Kidney tubule cell (primary cell): ENCODE measurements at places on chromosomes 13 and 19.
A peak's percentile ranks its signal among the peaks of the same experiment; 100 is the strongest.

DNA sequence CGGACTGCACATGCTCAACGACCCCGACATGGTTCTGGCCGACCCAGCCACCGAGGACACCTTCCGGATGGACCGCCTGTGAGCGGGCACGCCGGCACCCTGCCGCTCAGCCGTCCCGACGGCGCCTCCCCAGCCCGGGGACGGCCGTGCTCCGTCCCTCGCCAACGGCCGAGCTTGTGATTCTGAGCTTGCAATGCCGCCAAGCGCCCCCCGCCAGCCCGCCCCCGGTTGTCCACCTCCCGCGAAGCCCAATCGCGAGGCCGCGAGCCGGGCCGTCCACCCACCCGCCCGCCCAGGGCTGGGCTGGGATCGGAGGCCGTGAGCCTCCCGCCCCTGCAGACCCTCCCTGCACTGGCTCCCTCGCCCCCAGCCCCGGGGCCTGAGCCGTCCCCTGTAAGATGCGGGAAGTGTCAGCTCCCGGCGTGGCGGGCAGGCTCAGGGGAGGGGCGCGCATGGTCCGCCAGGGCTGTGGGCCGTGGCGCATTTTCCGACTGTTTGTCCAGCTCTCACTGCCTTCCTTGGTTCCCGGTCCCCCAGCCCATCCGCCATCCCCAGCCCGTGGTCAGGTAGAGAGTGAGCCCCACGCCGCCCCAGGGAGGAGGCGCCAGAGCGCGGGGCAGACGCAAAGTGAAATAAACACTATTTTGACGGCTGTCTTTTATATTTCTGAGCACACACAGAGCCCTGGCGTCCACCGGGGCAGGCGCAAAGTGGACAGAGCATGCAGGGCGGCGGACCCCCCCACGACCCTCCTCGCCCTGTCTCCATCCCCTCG is 13.6 kb downstream of the COMP start:
- DNase-seq = no peak

DNA sequence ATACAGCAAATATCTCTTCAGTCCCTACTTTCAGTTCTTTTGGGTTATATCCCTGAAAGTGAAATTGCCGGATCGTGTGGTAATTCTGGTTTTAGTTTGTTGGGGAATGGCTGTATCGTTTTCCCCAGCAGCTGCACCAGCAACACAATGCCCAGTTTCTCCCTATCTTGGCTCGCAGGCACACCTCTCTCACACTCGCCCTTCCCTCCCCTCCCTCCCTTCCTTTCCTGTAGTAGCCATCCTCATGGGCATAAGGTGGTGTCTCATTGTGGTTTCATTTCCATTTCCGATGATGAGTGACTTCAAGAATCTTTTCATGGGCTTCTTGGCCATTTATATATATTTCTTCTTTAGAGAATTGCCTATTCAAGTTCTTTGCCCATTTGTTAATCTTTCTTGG is 8.6 kb upstream of the GPR18 start:
- DNase-seq = no peak

GRCh38 chr19:13981988-13982501 is 24.1 kb downstream of the RFX1 start:
- no peak for DNase-seq

GRCh38 chr13:20160306-20161274 is at the start of gene GJA3:
GJA3 (minus strand) TSS chr13:20161052; CDS start chr13:20143288, 17,764 bp downstream.
- DNase-seq = peak; percentile 18

- DNase-seq = no peak
These were observed 12.0 kb downstream of the HMGB1 start for GRCh38 chr13:30453727-30454126.

GRCh38 chr19:51572908-51573307 is 1.8 kb downstream of the ZNF175 start:
- DNase-seq = peak; percentile 91

DNA sequence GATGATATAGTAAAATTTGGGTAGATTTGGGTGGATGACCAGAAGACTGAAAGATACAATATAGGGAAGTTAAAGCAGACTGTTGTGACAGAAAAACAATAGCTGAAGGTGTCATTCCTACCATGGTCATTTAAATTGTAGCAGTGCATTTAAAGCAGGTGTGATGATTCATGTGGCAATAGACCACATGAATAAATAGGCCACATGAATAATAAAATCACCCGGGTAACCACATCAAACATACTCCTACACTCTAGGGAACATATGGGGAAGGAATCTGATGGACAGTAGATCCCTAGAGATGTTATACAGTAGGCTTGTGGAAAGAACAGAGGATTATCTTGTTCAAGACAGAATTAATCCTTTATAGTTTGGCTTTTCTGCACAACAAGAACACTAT is 392.6 kb downstream of the SLITRK5 start:
- DNase-seq = peak; percentile 68

GRCh38 chr19:27964185-27964584 is 1248.8 kb downstream of the UQCRFS1 start:
- DNase-seq = no peak

- DNase-seq = no peak
These were observed 7.1 kb downstream of the SMG9 start for GRCh38 chr19:43747557-43748204.

GRCh38 chr19:6671960-6672359 is 2.0 kb upstream of the TNFSF14 start:
- no peak for DNase-seq

- peak; percentile 80 for DNase-seq
These were observed 99.6 kb upstream of the MBNL2 start for GRCh38 chr13:97122381-97122996.

- peak; percentile 91 for DNase-seq
These were observed 894.3 kb downstream of the DIAPH3 start for GRCh38 chr13:59269476-59269875.

- no peak for DNase-seq
These were observed 155.0 kb downstream of the RAP2A start for GRCh38 chr13:97588993-97589392.

- DNase-seq = no peak
These were observed 40.5 kb upstream of the XPO4 start for GRCh38 chr13:20942938-20943559.

GRCh38 chr13:82934000-82934399 is 948.3 kb downstream of the SLITRK1 start:
- DNase-seq = no peak

GRCh38 chr19:374183-374885 is 29.7 kb upstream of the MIER2 start:
- DNase-seq = no peak

GRCh38 chr13:45808925-45809324 is 42.6 kb downstream of the SIAH3 start:
- no peak for DNase-seq

DNA sequence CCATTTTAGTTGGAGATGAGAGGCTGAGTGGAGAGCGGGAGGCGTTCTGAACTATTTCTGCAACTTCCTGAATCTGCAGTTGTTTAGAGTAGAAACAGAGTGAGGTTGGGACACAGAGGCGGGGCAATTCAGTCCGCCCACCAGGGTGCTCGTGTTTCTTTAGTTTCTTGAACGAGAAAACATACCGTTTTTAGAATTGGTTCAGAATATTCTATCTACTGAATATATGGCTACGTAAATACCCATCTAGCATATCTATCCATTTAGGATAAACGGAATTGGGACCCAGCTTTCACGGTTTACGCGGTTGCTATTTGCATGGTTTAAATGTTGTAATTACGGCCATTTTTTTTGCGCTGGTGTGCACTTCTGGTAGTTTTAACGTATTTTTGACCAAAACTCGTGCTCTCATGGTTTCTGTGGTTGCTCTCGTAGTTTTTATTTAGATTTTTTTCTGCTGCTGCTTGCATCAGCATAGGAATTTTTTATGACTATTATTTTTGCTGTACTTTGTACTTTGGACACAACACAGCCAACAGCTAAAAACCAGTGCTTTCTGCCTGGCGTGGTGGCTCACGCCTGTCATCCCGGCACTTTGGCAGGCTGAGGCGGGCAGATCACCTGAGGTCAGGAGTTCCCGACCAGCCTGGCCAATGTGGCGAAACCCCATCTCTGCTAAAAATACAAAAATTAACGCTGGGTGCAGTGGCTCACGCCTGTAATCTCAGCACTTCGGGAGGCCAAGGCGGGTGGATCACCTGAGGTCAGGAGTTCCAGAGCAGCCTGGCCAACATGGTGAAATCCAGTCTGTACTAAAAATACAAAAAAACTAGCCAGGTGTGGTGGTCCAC is 32.7 kb downstream of the TIMM13 start:
- no peak for DNase-seq

DNA sequence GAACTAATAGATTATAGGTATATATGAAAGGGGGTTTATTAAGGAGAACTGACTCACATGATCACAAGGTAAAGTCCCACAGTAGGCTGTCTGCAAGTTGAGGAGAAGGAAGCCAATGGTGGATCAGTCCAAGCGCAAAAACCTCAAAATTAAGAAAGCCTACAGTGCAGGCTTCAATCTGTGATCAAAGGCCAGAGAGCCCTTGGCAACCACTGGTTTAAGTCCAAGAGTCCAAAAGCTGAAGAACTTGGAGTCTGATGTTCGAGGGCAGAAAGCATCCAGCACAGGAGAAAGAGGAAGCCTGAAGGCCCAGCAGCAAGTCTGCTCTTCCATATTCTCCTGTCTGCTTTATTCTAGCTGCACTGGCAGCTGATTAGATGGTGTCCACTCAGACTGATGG is 721.3 kb upstream of the PCDH9 start:
- DNase-seq = no peak

DNA sequence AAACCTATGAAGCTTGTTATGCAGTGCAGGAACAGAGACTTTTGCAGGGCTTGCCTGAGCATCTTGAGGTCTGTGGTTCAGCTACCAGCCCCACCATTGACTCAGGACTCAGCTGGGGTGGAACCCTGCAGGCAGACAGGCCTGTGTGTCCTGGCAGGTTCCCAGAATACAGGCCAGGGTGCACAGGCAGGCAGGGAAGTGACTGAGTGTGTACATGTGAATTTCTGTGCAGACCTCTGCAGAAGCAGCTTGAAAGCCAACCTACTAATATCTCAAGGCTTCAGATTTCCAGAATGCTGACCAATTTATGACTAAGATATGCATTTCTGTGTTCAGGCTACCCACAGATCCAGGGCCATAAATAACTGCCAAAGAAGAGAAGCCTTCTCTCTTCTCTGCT is 254.4 kb downstream of the DLEU7 start:
- peak; percentile 91 for DNase-seq

DNA sequence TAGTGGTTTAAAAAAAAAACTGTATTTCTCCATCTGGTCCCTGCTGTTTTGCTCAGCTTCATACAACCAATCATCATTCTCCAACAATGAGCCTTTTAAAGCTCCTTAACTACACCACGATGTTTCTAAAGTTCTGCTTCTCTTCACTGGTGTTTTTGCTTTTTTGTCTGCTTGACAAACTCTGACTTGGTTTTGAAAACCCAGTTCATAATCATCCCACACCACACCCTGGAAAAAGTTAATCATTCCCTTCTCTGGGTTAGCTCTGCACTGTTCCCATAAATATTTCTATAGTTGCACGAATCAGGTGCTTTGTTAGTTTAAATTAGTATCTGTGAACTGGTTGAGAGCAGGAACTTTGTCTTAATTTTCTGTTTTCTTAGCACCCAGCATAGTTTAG is 217.1 kb downstream of the ENOX1 start:
- DNase-seq = peak; percentile 31

DNA sequence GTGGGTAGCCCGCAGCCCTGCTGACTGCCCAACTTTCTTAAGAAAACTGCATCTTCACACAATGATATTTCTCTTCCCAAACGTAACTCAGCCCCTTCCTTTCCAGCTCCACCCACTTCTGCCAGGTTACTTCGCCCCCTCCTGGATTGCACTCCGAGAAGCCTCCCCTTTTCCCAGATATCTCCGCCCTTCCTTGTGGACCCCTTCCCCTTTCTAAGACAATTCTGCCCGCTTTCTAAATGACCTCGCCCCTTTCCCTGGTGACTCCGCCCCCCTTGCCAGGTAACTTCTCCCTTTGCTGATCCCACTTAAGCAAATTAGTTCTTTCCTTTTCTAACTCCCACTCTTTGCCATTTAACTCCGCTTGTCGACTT is 2.6 kb downstream of the VSIG10L start:
- no peak for DNase-seq

DNA sequence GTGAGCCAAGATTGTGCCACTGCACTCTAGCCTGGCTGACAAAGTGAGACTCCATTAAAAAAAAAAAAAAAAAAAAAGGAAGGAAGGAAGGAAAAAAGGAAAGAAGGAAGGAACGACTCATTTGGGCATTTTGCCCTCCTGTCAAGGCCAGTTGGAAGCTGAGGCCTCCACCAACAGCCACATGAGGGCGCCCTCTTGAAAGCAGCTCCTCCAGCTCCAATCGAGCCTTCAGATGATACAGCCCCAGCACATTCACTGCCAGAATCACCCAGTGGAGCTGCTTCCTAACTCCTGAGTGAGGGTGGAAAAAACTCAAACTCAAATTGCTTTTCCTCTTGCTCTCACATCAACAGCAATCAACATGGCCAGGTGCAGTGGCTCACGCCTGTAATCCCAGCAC is 40.9 kb downstream of the GNG7 start:
- no peak for DNase-seq

DNA sequence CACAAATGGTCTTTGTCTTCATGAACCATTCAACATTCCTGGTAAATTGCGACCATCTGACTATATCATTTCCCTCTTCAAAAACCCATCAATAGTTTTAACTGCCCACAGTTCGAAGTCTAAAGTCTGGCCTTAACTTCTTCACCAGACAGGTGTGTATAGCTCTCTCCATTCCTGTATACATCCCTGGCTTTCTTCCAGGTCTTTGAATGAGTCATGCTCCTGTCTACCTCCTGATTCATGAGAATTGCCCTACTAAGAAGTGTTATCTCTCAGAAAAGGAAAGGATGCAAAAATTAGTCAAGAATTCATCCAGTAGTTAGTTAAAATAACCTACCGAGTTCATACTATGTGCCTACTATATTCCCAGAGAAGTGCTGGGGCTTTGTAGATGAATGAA is 225.0 kb downstream of the TBC1D4 start:
- peak; percentile 63 for DNase-seq

GRCh38 chr13:114161644-114162532 is 17.2 kb upstream of the CFAP97D2 start:
- peak; percentile 17 for DNase-seq

DNA sequence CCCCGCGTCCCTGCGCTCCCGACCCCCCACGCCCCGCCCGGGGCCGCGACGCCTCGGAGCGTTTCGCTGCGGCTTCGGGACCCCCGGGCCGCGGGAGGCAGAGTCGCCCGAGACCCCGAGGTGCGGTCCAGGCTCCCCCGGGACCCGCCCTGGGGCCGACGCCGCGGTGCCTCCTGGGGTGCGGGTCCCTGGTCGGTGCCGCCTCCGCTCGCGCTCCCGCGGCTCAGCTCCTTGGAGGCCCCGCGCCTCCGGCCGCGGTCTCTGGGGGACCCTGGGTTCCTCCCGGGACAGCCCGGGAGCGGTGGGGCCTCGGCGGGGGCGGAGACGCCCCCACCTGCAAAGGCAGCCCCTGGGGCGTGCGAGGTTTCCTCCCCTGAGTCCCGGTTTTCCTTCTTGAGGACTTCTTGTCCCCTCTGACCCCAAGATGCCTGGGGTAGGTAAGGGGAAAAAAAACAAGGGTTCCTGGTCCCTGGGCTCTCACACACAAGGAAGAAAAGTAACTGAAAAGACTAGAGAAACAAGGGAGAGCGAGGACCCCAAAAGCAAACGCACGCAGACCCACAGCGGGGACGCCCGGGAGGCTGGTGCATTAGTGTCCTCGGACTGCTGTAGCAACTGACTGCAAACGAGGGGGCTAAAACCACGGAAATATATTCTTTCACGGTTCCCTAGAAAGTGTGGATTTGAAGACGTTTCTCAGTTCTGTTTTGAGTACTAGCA is 740 bp downstream of the ZNF555 start:
- DNase-seq = no peak

- DNase-seq = peak; percentile 87
These were observed 15.3 kb downstream of the IZUMO2 start for GRCh38 chr19:50147462-50148423.
